ENCODE measurements at places on chromosomes 11 and 22. TPM values are rescaled to one million over a fixed set of nuclear protein-coding genes. Genes with fewer than 3 reads are reported as not detected.

DNA sequence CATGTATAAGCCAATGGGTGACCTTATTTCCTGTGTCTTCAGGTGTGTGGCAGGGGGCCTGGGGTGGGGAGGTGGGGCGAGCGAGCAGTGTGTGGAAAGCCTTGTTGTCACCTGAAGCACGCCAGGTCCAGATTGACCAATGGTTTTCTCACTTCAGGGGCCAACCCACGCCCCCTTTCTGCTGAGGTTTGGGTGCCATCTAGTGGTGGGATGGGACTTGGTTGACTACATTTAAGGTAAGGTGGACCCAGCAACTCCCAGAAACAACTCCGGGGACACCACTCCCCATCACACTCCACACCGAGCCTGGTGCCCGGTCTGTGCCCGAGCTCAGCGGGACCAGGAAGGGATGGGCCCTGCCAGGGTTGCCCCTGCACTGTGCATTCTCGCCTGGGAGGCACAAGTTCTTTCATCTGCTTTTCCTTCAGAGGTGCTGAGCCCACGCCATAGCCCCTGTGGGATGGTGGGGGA lies 40.0 kb downstream of the TPCN2 start:
- peak; percentile 86 for DNase-seq

DNA sequence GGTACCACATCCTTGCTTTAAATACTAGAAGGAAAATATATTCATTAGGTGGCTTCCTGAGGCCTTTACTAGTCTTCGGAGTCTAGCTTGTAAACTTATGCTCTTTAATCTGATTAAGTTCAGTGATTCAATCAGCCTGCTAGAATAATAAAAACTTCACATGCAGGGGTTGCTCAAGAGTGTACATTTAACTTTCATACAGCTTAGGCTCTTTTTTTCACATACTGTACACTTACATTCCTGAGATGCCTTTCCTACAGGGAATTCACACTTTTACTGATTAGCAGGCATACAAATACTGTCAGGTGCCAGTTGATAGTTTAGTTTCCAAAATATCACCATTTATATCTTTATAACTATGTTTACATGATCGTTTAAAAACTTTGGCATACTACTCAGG lies 3.2 kb upstream of the ANO5 start:
- no peak for DNase-seq

GRCh38 chr11:14538271-14538925 lies 18.2 kb upstream of the PSMA1 start:
- no peak for DNase-seq

- no peak for DNase-seq
These were observed 61.7 kb upstream of the CECR2 start for GRCh38 chr22:17307566-17307965.

DNA sequence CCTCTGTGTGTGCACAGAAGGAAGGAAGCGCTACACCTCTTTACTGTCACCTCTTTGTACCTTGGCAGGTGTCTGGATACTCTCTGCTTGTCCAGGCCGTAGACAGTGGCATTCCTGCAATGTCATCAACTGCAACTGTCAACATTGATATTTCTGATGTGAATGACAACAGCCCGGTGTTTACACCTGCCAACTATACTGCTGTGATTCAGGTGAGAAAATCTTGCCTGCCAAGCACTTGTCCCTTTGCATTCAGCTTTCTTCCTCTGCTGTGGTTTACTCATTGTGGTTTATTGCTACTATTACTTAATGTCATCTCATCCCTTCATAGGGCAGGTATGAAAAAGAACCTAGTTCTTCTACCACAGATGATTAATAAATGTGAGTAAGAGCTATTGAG lies 131.9 kb upstream of the MTNR1B start:
- DNase-seq: no peak

DNA sequence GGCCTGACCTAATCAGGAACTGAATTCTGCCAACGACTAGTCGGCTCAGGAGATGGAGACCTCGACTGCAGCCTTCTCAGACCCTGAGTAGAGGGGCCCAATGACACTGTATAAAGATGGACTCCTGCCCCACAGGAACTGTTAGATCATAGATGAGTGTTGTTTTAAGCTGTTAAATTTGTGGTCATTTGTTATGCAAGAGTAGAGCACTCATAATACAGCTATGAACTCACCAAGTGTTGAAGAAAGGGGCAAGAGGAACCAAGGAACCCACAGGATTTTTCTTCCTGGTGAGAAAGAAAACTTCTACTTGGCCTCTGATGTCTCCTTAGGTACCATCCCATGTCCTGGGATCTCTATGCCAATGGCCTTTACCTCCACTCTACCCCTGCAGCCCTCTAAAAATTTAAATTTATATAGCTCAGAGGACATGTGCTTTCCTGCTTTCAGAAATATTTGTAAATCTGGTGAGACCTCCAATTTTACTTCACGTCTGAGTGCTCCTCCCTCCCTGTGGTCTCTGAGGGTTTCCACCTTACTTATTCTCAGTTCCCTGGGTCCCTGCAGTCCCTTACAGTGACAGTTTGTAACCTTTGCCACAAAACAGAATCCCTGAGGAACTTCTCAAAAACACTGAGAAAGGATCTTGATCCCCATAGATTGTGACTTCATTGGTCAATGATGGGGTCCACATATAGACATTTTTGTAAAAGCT lies 256.3 kb upstream of the ARHGAP20 start:
- DNase-seq: no peak

GRCh38 chr11:72589802-72590761 lies 84.1 kb downstream of the PDE2A start:
- peak; percentile 83 for DNase-seq

- no peak for DNase-seq
These were observed 18.7 kb downstream of the PAX6 start for GRCh38 chr11:31792456-31792855.

DNA sequence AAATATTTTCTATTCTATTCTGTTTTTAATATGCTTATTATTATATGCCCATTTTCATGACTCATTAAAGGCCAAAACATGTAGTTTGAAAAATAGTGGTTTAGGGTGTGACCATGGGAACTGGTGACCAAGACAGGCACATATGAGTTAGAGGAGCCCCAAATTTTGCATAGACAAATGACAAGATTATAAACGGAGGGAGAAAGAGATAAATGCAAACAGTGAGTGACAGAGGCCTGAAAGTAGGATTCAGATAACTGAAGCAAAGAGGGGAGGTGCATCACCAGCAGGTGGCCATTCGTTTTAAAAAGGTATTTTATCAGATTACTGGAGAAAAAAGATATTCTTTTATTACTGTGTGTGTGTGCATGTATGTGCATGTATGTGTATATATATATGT lies 391.5 kb upstream of the CHORDC1 start:
- no peak for DNase-seq

DNA sequence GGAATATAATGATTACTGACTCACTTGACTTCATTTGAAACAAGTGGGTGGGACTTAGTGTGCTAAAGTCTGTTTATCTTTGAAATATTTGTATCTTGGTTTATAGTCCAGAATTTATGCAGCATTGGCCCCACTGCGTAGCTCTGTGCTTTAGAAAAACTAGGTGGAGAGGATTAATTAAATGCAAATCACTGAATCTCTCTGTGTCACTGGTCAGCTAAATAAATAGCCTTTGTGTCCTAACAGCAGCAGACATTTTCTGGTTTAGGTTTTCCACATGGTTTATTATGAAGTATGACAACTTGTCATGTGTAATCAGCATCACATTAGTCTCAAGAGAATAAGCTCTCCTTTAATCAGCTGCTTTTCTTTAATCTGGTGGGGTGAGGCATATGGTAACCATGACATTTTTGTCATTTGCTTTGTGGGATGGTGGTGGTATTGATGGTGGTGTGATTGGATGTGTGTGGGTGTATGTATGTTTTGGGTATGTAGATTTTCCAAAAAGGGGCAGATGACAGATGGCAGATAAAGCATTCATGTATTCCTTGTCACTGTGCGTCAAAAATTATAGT lies 33.9 kb downstream of the BCL2L13 start:
- peak; percentile 26 for DNase-seq

GRCh38 chr22:28443526-28443876 lies 236.1 kb downstream of the TTC28 start:
- DNase-seq: peak; percentile 78

GRCh38 chr11:30423886-30424285 lies 101.0 kb downstream of the ARL14EP start:
- DNase-seq: peak; percentile 44

DNA sequence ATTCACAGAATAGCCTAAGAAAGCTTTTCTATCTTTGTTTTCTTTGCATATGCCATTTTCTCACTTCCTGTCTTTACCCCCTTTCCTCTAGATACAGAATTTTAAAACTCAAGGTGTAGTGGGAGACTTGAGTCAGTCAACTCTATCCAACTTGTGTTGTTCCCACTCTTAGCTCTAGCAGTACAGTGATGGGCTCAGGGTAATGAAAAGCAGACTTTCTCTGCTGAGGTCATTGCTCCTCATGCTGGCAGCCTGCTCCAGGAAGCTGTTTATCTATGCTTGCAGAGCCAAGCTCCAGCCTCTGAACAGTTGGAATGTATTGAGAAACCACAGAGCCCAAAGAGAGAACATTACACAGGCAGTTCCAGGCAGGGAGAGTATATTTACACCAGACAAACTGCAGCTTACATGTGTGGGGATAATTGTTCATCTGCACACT lies 68.1 kb downstream of the CSTPP1 start:
- no peak for DNase-seq

GRCh38 chr11:64753019-64753379 lies 6.8 kb downstream of the PYGM start:
- no peak for DNase-seq

- no peak for DNase-seq
These were observed 5.7 kb downstream of the P2RX3 start for GRCh38 chr11:57343825-57344224.

DNA sequence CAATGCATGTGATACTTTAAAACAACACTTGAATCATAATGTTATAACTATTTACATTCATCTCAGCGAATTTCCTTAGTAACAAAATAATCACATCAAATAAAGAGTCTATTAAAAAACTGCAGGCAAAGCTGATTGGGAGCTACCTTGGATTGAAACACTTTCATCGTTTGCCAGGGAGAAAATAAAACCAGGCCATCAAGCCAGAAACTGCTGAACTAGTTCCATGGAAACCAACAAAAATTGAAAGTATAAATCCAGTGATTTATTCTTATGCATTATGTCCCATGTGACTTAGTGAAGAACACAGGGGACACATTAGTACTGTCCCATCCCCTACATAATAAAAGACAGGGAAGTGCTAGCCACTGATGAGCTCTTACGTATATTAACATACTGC lies 21.7 kb downstream of the SLC35F2 start:
- no peak for DNase-seq

DNA sequence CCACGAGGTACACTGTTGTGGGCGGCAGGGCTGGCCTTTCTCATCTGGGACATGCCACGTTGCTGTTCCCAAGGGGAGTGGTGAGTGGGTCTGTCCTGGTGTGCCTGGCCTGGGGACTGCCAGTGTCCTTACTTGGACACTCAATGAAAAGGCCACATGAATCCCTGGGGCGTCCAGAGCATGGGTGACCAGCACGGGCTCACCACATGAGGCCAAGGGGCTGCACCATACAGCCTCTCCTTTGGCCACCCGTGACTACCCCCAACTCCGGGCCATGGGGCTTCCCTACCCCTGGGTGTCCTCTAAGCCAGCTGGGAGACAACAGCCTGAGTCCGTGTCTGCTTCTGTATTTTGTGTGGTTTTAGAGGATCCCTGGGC lies 20.2 kb upstream of the TXNRD2 start:
- no peak for DNase-seq

DNA sequence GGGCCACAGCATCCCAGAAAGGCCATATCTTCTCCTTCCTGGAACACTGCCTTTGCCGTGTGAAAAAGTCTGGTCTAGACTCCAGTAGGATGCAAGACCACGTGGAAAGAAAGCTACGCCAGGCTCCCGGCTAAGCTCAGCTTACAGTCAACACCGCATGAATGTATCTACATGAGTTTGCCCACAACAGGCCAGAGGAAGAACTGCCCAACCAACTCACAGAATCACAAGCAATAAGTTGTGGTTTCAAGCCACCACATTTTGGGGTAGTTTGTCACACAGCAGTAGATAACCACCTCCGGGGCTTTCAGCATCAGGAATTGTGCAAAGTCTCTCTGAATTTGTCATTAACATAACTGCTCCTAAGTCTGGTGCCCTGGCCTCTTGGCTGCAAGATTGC lies 27.3 kb downstream of the HSPA8 start:
- DNase-seq: no peak

GRCh38 chr11:44968510-44968909 lies 17.8 kb upstream of the TP53I11 start:
- DNase-seq: no peak

DNA sequence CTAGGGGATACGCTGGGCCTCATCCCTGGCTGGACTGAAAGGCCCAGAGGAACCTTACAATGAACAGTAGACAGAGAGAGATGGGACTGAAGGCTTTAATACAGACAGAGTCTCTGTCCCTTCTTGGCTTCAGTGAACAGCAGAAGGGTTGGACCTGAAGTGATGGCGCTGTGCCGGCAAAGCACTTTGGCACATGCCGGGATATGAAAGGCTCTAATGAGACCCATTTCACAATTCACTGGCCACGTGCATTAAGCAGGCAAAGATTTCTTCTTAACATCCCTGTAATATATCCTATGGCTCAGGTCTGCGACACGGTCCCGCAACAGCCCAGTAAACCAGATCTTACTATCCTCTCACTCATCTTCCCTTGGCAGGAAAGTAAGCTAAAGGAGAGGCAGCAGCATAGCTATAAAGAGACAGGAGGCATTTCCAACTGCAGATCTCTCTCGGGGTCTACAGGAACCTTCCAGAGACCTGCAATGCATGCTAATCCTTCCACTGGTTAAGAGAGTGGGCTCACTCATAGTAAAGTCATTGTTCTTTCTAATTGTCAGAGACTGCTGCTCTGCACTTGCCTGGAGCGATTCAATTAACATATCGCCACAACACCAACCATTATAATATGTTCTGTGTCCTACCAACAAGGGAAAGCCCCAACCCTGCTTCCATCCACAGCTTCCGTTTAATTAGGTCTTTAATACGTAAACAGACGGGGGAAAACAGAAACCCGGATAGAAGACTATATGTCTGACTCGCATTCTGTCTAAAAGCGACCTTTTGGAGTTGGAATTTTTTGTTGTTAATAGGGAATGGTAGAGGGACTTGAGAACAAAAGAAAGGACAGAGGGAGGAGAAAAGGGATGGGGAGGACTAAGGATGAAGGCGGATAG lies 1179.0 kb downstream of the LRRC4C start:
- DNase-seq: no peak

DNA sequence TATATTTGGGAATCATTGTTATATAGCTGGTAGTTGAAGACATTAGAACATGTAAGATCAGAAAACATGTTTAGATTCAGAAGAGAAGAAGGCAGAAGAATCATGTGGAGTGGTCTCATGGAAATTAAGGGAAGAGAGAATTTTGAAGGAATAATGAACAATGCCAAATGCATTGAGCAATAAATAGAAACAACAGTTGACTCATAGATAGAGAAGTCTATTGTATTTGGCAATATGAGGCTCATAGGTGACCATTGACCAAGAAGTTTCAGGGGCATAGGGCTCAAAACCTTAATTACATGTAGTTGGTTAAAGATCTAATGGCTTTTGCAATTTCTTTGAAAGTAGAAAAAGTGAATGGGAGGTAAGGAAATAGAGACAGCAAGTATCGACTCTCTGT lies 123.9 kb downstream of the PAX6 start:
- DNase-seq: no peak

The GLYATL1 gene
- 9.1 TPM for total RNA-seq

The OR5AS1 gene
- total RNA-seq: not detected

The CBLIF gene
- not detected for total RNA-seq

The GSTT4 gene
- not detected for total RNA-seq

The ZNF143 gene
- total RNA-seq: 56.9 TPM

The RAG2 gene
- total RNA-seq: 0.15 TPM

The PRR33 gene
- total RNA-seq: not detected

The TTLL1 gene
- total RNA-seq: 9.4 TPM

The CSF2RB gene
- not detected for total RNA-seq

The CHRM4 gene
- not detected for total RNA-seq

The UCP2 gene
- 88.1 TPM for total RNA-seq
